ENCODE measurements at places on chromosomes 2 and 18.
A peak's percentile ranks its signal among the peaks of the same experiment; 100 is the strongest.

DNA sequence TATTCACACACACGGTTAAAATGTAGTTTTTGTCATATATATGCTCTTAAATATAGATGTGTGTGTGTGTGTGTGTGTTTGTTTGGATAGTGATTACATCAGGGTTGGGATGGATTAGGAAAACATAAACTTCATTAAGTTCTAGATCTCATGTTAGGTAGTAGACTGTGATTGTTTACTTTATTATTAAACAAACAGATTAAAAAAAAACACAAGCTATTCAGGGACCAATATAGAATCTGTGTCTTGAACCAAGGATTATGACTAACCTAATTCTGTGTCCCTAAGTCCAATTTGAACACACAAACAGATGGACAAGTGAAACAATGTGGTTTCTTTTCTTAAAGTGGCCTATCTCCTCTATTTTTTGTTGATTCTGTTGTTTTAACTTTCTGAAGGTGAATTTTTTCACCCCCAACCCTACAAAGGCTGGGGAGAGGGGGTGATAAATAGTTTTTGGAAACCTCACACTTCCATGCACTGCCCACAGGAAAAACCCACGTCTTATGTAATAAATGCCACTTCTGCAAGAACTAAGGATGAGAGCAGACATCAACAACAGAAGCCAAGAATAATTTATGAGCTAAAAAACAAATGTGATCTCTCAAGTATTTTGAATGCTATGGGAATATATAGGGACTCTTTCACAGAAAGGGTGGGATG, 40.7 kb downstream of the IL1R2 start:
- no peak for DNase-seq

DNA sequence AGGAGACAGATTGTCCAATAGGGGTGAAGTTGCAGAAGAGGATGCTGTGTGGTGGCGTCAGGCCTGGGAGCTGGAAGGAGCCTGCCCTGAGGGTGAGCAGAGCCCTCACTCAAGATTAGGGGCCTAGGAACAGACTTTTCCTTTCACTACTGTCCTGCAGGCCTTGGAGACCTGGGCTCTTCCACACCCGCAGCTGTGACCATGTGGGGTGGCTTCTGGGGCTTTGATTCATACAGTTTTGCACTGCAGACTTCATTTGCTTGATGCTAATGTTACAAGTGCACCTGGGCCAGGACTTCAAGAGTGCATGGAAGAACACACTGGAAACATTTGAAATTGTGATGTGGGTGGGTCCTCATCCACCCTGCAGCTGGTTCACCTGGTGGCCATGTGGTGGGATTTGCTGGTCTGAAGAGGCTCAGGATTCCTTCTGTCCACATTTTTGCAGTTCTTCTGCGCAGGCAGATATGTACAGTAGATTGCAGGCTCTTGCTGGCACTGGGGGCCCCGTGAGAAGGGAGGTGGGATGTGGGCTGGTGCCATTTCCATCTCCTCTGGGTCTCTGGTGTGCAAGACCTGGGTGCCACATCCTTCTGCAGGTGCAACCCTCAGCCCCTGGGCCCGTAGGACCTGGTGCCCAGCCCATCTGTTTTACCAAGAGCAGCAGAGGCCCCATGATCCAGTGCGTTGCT, 9.9 kb downstream of the GLI2 start:
- DNase-seq: no peak

DNA sequence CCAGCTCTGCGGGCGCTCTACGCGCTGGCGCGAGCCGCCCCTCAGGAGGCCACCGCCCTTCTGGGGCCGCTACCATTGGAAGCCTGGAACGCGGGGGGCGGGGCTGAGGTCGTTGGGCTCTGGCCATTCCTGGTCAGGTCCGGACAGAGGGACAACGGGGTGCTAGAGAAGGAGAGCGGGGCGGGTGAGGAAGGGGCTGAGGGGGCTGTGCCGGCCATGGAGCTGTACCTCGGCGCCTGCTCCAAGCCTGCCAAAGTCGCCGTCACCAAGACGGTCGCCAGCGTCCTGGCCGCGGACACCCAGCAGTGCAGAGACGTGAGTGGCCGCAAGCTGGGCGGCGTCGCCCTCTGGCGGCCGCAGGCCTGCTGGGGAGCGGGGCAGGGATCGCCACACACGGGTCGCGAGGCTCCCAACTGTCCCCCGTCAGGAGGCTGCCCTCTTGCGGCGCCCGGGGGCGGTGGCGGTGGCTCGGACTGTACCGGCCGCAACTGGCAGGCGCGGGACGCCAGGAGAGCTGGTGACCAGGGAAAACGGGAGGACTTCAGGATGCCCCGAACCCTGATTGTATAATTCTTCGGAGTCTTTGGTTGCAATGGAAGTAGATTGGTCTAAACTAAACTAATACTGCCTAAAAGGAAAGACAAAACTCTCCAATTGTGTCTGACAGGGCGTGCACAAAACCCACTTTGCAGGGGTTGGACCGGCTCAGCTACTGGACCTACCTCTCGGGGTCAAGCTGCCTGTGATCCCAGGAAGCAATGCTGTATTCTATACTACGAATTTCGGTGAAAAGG, at the start of gene FSIP2:
FSIP2 (plus strand) TSS at position 126 of the 794 bp plus-strand sequence; CDS start at position 217, 91 bp downstream.
- DNase-seq: peak; percentile 74

DNA sequence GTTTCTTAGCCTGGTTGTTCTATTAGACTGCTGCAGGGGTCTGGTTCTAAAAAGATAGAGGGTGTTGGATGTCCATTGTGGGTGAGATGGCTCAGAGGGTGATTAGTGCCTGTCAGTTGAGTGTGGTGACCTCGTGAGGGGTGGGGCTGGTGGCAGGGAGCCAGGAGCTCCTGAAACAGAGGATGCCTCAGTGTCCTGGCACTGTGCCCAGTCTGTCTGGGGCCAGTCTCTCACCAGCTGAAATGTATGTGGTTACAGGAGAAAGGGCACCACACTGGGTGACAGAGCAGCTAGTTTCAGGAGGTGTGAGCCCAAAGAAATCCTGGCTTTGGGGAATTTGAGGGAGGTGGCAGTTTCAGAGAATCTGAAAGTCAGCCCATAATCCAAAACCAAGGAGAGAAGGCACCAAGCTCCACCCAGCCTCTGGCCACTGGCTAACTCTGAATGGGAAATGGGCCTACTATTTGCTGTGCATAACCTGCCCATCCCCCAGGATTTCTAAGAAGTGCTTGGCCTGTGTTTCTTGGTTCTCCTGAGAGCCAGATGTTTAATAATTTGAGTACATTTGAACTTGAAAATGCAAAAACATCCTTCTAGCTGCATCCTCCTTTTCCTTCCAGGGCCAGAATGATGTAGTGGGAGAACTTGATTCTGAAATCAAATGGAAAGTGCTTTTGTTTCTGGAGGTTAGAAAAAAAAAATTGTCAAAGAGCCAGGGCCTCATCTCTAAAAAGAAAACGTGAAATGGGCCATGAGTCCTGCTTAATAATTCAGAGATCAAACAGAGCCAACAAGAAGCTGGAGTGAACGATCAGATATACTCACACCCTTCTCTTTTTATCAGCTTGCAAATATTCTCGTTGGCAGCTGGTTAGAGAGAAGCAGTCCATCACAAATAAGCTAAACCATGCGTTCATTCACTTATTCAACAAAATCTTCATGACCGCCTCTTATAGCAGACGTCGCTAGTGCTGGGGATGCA, 92.3 kb downstream of the B3GNT2 start:
- DNase-seq: peak; percentile 90

DNA sequence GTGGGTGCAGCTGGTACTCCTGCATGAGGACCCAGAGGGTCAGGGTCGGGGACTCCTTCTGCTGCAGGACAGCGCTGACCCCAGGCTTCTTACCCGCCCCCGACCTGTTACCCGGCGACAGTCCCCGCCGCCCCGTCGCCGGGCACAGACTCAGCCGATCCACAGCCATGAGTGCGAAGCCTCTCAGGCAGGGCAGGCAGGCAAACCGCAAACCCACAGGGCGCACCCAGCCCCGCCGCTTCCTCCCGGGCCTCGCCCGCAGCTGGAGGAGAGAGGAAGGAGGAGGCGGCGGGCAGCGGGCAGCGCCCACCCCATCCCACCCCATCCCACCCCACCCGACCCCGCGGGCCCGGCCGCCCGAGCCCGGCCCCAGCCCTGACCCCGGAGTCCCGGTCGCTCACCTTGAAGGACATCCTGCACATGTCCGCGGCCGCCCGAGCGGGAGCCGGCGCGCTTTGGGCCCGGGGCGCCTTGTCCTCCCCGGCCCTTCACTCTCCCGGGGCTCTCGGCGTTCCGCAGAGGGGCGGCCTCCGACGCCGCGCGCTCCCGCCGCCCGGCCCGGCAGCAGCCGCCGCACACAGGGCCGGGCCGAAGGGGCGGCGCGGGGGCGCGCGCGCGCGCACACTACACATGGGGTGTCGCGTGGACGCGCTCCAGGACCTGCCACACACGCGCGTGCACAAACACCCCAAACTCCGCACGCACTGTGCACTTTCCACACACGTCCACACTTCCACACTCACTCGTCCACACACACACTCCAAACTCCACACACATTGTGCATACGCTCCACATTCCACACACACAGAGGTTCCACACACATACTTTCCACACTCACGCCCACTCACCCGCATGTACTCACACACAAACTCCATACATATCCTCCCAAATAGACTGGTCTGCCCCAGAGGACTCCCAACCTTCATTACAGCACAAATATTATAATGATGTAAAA, at the start of gene ANKRD29:
ANKRD29 (minus strand) TSS at position 603 of the 955 bp plus-strand sequence; CDS start at position 422, 181 bp downstream.
- DNase-seq: peak; percentile 21

DNA sequence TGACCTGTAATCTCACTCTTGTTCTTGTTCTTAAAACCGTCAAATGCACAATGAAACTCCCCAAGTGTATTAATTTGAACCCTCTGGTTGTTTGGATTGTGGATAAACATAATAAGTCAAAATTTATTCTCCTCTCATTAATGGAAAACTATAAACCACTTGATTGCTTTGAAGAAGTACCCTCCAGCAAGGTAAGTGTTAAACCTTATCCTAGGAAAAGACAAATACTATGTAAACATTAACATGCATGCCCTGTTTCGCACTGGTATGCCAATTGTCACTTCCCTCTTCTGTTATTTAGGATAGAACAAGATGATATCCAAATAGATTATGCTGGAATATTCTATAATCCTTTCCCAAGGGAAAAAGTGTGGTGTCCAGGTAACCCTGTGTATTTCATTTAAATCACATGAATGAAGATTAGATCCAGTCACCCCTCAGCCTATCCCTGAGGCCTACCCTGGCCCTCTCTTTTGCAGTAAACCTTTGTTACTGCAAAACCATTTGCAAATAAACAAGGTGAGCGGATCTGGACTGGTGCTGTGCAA, 1.3 kb downstream of the ADI1 start:
- no peak for DNase-seq

DNA sequence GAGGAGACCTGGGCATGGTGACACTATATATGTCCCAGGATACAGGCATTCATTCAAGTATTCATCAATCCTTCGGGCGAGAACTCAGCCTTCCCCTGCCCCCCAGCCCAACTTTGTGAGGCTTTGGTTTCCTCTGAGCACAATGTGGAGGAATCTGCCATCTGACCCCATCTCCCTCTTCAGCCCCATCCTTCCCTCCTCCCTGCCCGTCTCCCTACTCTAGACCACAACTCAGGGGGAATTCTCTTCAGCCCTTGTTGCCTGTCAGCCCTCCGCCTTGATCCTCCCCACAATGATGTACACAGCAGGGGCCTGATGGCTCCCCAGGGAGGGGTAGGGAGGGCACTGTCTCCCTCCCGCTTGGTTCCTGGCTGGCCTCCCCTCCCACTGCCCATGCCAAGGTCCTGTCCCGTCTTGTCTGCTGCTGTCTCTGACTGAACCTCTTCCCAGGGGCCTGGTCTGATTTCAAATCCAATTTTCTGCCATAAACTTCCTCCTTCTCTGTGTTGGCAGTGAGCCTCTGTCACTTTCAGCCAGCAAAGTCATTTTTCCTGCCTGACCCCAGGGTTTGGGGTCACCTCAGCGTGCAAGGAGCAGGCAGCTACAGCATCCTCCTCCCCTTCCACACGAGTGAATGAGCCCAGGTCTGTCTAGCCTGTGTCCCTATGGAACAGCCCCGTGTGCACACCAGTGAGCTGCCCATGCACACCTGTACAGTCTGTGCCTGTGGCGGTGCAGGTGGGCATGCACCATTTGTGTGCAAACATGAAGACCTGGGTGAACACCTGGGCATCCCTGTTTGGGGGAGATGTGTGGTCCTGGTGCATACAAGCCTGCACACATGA, 197.3 kb downstream of the CELF4 start:
- no peak for DNase-seq

GRCh38 chr2:219155054-219155644, 5.5 kb downstream of the NHEJ1 start:
- peak; percentile 54 for DNase-seq

- peak; percentile 51 for DNase-seq
Observed at GRCh38 chr18:28189400-28190239, 12.7 kb upstream of the CDH2 start.

DNA sequence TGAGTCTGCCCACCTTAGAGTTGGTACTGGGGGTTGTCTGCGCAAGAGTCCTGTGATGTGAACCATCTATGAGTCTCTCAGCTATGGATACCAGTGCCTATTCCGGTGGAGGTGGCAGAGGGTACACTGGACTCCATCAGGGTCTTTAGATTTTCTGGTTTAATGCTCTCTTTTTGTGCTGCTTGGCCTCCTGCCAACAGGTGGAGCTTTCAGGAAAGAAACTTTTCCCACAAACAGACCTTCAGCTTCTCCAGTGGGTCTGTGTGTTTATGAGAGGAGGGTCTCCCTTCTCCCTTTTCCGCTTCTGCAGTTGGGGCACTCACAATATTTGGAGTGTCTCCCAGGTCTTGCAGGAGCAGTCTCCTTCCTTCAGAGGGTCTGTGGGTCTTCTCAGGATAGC, 1721.9 kb upstream of the SLC39A10 start:
- no peak for DNase-seq

DNA sequence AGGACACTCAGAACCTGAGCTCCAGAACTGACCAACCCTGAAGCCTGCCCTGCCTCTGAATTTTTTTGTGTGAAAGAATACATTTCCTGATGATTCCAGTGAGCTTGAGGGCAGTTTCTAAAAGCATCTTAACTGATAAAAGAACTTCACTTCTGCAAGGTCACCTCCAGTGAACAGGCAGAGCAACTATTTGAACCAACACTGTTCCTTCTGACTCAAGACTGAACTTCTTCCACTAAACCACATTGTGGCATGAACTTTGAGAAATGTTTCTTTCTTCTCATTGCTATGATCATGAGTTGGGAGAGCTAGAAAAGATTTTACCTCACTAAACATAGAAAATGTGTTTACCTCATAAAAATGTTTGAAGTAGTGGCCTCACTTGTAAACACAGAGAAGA, 83.8 kb upstream of the SERTAD2 start:
- no peak for DNase-seq

GRCh38 chr2:103174711-103175110, 412.9 kb downstream of the TMEM182 start:
- DNase-seq: no peak

DNA sequence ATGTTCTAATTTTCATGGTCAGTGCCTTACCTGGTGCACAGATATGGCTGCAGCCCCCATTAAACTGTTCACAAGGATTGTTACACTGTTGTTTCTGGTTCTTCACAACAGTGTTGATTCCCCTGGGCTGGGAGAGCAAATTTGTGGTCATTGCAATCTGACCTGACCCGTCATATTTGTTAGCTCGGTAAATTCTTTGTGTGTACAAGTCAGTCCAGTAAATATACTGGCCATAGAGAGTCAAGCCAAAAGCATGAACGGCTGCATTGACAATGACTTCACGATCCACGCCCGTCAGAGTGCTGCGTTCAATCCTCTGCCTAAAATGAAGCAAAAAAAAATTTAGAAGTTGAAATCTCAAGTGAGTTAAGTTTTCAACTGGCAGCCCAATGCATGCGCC, 134.6 kb downstream of the DHRS9 start:
- DNase-seq: no peak

- DNase-seq: no peak
Observed at GRCh38 chr2:234836271-234836670, 115.5 kb upstream of the SH3BP4 start.

All from mammary epithelial cell (primary cell).